Tibial nerve (tissue), 4 donors: ENCODE measurements at places on chromosomes 7 and 10. TPM values are rescaled to one million over a fixed set of nuclear protein-coding genes. Genes with fewer than 3 reads are reported as not detected.

GRCh38 chr7:51144178-51144577 is 172.4 kb downstream of the COBL start:
- DNase-seq = no peak

- no peak for DNase-seq
Measured at GRCh38 chr10:13930120-13930519, 343.4 kb downstream of the PRPF18 start.

GRCh38 chr10:110547139-110547761 is 20.2 kb upstream of the SMC3 start:
- DNase-seq = no peak

GRCh38 chr7:112386619-112387018 is 63.6 kb upstream of the IFRD1 start:
- no peak for DNase-seq

- DNase-seq = no peak
Measured at GRCh38 chr7:24336461-24336860, 52.5 kb downstream of the NPY start.

DNA sequence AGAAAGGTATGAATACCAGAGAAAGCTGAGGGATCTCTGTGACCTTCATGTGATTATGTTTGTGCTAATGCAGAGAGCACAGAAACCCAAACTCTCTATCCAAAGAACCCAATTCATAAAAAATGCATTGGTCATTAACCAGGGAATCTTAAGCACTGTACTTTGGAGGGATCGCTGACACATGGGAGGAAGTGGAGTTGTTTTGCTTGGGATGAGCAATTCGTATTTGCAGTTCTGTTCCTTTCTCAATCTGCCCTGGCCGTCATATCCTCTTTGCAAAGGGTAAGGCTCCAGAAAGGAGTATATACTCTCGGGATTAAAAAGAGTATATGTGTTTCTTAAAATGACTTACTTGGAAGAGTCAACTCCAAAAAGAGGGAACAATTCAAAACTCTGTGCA is 221.3 kb downstream of the POU6F2 start:
- DNase-seq = no peak

DNA sequence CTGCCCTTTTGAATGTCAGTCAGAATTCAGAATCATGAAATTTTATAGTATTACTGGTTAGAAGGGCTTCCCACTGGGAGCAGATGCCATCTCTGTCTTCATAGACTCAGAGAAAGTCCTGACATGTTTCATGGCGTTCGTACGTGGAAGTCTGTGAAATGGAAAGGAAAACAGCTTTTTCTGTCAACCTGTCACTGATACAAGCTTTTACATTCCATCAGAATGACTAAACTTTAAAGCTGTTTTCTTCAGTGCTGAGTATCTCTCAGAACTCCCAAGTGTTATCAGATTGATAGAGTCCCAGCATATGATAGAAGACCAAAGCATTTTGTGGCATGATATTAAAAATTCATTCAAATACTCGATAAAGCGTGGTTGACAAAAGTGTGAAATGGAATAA is 726.7 kb upstream of the GALNT17 start:
- no peak for DNase-seq

DNA sequence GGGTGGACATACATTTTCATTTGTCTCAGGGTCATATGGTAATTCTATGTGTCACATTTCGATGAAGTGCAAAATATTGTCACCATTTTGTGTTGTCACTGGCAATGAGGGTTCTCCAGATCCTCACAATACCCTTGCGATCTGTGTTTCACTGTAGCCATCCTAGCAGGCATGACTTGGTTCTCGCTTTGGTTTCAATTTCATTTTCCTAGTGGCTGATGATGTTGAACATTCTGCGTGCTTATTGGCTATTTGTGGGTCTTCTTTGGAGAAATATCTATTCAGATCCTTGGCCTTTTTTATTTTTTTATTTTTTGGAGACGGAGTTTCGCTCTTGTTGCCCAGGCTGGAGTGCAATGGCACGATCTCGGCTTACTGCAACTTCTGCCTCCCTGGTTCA is 24.8 kb upstream of the MNX1 start:
- no peak for DNase-seq

DNA sequence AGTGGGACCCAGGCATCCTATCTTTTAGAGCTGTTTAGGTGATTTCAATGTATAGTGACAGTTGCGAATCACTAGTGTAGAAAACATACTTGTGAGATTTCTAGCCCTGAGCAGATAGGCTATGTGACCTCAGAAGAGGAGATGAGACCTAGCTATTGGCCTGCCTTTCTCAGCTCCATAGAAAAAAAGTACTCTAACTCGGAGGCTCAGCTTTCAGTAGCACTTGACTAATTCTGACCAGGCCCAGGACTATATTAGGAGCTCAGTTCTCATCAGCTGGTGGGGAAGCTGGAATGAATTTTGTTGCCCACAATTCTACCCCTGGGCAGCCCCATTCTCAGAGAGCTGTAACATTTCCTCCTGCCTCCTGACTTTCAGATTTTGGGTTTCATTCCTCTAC is 179.9 kb upstream of the NAMPT start:
- DNase-seq = no peak

DNA sequence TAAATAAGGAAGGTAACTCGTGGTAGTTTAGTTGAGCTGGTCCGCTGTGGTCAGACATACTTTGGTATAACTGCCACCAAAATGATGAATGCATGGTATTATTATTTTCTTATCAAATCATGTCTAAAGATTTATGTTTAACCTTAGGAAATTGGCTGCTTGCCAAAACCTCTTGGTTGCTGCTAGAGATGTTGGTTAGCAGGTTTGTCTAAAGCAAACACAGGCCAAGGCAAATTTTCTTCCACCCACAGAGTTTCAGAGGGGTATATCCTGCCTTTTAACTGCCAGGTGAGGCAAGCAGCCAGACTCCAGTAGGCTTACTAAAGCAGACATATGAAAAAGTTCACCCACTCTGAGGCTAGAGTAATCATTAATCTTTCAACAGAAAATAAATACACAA is 101.4 kb downstream of the SEMA3E start:
- DNase-seq = no peak

GRCh38 chr7:103877565-103877964 is 111.9 kb downstream of the RELN start:
- no peak for DNase-seq

The SPDYE6 gene
- total RNA-seq = not detected

The METTL27 gene
- 3.6 TPM for total RNA-seq

The CHN2 gene
- total RNA-seq = 9.8 TPM

The IFIT1B gene
- not detected for total RNA-seq

The OPALIN gene
- total RNA-seq = not detected

The TMEM229A gene
- total RNA-seq = not detected

The RET gene
- 8.5 TPM for total RNA-seq

The HTRA1 gene
- 128 TPM for total RNA-seq
